ENCODE measurements at places on chromosomes 2 and 18. TPM values are rescaled to one million over a fixed set of nuclear protein-coding genes. Genes with fewer than 3 reads are reported as not detected.

The ASAP2 gene
- 34.8 TPM for total RNA-seq

The THADA gene
- 71.6 TPM for total RNA-seq

The KANSL1L gene
- total RNA-seq, result 92.5 TPM

The MC5R gene
- total RNA-seq, result not detected

The KCNJ13 gene
- 0.63 TPM for total RNA-seq

DNA sequence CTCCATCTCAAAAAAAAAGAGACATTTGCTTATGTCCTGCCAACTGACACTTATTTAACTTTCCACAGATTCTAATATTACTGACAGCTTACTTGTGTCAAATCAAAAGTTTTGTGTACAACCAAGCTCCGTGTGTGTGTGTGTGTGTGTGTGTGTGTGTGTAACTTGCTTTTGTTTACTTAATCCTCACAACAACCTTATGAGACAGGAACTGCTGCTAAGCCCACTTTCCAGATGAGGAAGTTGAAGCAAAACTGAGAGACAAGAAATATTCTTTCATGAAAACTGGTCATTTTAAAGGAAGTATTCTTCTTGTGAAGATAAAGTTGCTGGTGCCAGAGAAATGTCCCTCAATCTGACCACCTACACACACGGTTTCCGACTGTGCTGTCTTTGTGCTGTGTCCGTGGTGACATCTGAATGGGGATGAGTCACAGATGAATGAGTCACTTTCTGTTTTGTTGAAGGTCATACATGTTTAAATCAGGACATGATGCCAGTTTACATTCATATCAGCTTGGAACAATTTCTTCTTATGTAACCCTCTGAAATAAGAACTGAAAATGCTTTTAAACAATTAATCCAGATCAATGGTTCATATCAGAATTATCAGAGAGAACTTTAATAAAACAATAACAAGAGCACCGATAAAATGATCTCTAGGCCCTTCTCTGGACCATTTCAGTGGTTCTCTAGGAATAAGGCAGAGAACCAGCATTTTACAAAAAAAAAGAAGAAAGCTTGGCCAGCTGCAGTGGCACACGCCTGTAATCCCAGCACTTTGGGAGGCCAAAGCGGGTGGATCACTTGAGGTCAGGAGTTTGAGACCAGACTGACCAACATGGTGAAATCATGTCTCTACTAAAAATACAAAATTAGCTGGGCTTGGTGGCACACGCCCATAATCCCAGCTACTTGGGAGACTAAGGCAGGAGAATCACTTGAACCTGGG, 95.5 kb downstream of the THNSL2 start:
- DNase-seq, result no peak

DNA sequence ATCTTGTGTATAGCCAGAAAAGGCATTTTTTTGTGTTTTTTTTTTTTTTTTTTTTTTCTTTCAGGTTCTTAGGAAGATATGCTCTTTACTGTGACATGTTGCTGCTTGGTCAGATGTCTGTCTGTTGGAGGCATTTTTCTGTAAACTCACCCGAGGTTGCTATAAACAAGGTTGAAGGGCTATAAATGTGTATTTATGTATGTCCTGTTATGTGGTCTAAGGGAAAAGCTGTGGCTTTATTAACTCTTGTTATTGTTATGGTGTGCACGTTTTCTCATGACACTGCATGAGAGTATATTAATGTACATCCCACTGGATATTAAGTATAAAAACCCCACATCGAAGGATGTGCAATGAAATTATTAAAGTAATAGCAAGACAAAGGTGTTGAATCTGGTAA, 102.0 kb downstream of the ZNF532 start:
- DNase-seq, result no peak

GRCh38 chr2:391696-392095, 103.8 kb upstream of the ALKAL2 start:
- DNase-seq, result no peak

DNA sequence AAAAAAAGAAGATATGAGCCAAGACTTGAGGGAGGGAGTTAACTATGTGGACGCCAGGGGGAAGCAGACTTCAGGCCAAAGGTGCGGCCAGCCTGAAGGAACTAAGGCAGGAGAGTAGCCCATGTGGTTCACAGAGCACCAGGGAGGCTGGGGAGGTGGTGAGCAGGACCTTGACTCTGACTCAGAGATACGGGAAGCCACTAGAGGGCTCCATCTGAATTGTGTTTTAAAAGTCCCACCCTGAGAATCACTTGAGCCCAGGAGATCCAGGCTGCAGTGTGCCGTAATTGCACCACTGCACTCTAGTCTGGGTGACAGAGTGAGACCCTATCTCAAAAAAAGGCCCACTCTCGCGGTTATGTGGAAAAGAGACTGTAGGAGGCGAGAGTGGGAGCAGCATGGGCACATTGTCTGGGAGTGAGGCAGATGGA, 12.3 kb downstream of the CEP192 start:
- no peak for DNase-seq

- DNase-seq, result no peak
Measured at GRCh38 chr2:234304950-234305349, 191.9 kb downstream of the ARL4C start.

Measured in urinary bladder (tissue), 4 donors.